ENCODE measurements at places on chromosomes 1 and 21.

- no peak for DNase-seq
Measured at GRCh38 chr1:75587692-75588091, 23.2 kb downstream of the SLC44A5 start.

- no peak for DNase-seq
Measured at GRCh38 chr1:71494163-71494562, 413.3 kb upstream of the ZRANB2 start.

GRCh38 chr1:208332774-208333126 is 88.6 kb upstream of the PLXNA2 start:
- DNase-seq = no peak

DNA sequence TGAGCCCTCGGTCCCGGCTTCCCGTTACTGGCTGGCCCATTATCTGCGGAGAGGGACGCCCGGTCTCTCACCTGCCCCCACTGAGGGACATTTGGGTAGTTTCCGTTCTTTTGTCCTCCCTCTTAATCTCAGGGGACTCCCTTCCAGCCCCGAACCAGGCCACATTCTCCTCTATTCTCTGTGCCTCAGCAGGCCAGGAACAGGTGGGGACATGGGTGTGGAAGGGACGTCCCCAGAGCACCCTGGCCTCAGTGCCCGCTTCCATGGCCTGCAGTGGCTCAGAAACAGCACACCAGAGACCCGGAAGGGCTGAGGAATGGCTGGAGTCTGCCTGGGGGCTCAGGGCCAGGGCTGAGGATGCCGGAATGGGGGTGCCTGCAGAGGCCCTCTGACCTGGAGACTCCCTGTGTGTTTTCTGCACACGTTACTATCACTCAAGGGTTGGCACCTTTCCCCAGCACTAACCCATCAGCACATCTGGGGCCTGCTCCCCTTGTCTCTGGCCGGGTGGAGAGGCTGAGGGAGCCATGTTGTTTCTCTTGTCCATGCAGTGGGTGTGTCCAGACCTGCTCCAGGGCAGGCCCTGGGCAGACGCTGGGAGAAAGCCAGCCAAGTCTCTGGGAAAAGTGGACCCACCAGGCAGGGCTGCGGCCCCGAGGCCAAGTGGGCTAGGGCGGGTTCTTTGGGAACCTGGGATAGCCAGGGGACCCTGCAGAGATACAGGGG is 10.0 kb upstream of the DNMT3L start:
- no peak for DNase-seq

DNA sequence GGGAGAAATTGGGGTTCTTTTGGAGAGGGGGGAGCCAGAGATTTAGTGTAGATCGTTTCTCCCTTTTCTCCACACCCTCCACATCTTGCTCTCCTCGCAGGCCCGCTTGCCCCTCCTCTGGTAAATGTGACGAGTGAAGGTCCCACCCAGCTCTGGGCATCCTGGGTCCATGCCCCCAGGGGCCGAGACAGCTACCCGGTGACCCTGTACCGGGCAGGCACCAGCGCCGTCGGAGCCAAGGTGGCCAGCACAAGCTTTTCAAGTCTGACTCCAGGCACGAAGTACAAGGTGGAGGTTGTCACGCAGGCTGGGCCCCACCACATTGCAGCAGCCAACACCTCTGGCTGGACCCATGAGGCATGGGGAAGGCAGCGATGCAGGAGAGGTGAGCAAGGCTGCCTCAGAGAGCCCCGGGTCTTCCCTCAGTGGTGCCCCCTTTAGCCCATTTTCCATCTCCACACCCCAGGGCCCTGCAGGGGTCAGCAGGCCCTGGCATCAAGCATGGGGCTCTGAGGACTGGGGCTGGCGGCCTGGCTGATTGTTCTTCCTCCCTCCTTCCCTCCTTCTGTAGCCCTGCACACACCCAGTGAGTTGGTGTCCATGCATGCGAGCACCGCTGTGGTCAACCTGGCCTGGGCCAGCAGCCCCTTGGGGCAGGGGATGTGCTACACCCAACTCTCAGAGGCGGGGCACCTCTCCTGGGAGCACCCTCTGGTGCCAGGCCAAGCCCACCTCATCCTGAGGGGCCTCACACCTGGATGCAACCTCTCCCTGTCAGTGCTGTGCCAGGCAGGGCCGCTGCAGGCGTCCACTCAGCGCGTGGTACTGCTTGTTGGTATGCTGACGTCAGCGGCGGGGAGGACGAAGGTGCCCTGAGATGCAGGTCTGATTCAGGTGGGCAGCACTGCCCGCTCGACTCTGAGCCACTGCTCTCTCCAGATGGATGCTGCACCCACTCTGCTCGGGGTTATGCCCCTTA is 16.4 kb upstream of the LGR6 start:
- DNase-seq = no peak

GRCh38 chr1:185317886-185318310 is 855 bp upstream of the IVNS1ABP start:
- no peak for DNase-seq

GRCh38 chr1:228041316-228041715 is 34.5 kb downstream of the WNT3A start:
- no peak for DNase-seq

- no peak for DNase-seq
Measured at GRCh38 chr1:154104433-154105082, 50.3 kb downstream of the NUP210L start.

GRCh38 chr1:62417351-62417999 is 19.4 kb upstream of the USP1 start:
- no peak for DNase-seq

- no peak for DNase-seq
Measured at GRCh38 chr21:46366561-46366960, 42.6 kb downstream of the PCNT start.

- no peak for DNase-seq
Measured at GRCh38 chr1:25906644-25907300, 553 bp upstream of the STMN1 start.

GRCh38 chr1:160879056-160879455 is 5.9 kb downstream of the ITLN1 start:
- no peak for DNase-seq

DNA sequence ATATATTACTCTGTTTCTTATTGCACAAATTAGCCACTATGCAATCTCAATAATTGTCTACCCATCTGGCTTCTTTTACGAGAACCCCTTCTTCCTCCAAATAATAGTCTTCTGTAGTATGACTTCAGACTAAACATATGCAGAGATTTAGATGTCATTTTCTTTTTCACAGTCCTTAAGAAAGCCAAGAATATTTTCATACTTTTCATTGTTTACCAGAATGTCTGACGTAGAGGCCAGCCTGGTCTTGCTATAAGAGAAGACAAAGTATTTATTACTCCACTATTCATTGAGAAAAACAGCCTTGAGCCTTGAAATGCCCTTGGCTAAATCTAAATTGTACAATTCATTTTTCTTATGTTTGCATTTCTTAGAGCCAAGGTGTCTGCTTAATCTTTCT is 714.9 kb upstream of the CXADR start:
- no peak for DNase-seq

GRCh38 chr1:10631811-10632593 is 157.3 kb downstream of the PEX14 start:
- no peak for DNase-seq

DNA sequence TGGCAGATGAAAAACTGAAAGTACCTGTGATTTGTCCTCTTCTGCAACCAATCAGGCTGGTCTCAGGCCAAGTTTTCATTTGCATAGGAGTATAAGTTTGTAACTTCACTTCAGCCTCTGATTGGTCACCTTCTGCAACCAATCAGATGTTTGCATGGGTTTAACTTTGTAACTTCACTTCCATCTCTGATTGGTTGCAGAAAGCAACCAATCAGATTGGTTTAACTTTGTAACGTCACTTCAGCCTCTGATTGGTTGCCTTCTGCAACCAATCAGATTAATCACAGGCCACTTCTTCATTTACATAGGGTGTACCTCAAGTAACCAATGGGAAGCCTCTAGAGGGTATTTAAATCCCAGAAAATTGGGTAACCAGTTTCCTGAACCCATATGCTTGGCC is 18.9 kb upstream of the TUT4 start:
- no peak for DNase-seq

- no peak for DNase-seq
Measured at GRCh38 chr1:67683316-67683715, 1.7 kb upstream of the GADD45A start.

DNA sequence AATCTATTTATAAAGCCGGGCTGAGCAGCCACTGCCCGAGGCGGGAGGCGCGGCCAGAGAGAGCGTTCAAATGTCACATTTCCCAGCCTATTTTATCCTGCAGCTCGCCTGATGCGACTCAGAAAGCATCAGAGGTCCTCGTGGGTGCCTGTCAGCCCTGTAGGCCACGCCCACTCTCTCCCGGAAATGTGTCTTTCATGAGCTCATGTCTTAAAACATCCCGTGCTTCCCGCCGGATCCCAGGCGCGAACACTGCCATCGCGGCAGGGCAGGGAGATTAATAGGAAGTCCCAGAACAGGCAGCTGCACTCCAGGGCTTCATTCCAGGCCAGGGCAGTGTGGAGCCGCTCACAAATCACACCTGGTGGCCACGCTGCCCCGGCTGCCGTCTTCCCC is 117.5 kb downstream of the PRDM16 start:
- no peak for DNase-seq

DNA sequence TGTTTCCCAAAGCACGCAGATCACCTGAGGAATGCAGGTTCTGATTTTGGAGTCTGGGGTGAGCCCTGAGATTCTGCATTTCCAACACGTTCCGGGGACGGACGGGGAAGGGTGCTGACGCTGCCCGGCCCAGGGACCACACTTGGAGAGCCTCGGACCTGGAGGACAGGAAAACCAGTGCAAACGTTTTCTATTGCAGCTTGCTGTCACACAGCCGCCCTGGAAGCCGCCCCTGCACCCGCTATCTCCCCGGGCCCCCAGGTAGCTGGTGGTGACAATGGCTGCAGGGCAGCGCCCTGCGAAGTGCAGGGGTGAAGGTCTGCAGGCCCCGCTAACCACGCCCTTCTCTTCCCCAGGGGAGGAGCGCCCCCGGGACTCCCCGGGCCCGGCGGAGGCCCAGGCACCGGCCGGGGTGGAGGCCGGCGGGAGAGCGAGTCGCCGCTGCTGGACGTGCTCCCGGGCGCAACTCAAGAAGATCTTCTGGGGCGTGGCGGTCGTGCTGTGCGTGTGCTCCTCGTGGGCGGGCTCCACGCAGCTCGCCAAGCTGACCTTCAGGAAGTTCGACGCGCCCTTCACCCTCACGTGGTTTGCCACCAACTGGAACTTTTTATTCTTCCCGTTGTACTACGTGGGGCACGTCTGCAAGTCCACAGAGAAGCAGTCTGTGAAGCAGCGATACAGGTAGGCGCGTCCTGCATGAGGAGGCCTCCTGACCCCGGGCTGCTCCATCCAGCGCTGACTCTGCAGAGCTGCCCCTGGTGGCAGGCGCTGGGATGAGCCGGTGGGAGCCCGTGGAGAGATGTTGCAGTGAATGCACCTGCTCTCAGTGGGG is 142.0 kb upstream of the COA6 start:
- no peak for DNase-seq

GRCh38 chr1:41020654-41021053 is 871 bp downstream of the SLFNL1 start:
- DNase-seq = no peak

DNA sequence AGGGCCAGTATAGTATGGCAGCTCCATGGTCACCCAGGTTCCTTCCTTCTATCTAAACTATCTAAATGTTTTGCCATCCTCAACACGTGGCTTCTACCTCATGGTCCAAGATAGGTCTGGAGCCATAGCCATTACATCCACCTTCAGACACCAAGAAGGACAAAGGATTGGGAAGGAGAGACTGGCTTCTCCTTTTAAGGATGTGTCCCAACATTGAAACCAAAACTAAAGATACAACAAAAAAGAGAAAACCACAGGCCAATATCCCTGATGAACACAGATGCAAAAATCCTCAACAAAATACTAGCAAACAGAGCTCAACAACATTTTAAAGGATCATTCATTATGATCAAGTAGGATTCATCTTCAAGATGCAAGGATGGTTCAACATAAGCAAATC is 24.8 kb downstream of the HSD11B1 start:
- DNase-seq = no peak

- no peak for DNase-seq
Measured at GRCh38 chr1:11321656-11322491, 48.9 kb downstream of the UBIAD1 start.

GRCh38 chr1:28853093-28853742 is 41.2 kb downstream of the OPRD1 start:
- DNase-seq = no peak

DNA sequence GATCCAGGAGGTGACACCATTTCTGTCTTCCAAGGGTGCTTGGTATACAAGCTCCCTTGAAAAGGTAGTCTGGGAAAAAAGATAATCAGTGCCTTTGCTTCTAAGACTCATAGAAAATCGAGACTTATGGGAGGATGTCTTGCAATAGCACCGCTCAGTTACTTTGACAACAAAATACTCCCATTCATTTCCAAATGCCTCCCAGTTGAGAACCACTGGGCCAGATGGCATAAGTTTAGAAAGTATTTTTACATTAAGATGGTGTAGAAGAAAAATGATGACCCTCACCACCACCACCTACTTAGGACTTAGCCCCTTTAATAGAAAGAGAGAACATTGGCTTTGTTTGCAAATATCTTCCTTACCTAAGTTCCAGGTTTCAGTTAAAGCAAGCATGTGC is 4.6 kb downstream of the TRMT13 start:
- DNase-seq = no peak

GRCh38 chr21:27448960-27449359 is 482.1 kb upstream of the ADAMTS5 start:
- DNase-seq = no peak

DNA sequence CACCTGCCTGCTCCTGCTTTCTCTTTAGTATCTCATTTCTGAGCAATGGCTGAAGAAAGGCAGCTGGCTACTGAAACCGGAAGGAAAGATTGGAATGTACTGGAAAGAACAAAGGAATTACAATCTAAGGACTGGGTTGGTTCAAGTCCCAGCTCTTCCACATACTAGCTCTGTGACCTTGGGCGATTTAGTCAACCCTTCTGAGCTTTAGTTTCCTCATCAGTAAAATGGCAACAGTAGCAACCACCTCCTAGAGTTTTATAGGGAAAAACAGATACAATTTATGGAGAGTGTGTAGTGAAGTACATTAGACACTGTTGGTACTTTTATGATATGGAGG is 158.8 kb downstream of the KAZN start:
- DNase-seq = no peak

GRCh38 chr1:228455715-228456114 is 31.5 kb upstream of the RNF187 start:
- no peak for DNase-seq

- no peak for DNase-seq
Measured at GRCh38 chr1:80593197-80593596, 1207.5 kb upstream of the ADGRL2 start.

DNA sequence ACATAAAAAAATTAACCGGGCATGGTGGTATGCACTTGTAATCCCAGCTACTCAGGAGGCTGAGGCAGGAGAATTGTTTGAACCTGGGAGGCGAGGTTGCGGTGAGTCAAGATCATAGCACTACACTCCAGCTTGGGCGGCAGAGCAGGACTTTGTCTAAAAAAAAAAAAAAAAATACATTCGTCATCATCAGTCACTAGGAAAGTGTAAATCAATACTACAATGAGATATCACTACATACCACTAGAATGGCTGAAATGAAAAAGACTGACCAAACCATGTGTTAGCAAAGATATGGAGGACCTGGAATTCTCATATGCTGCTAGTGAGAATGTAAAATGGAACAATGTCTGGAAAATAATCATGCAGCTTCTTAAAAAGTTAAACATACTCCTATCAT is 9.3 kb downstream of the SPATA45 start:
- DNase-seq = no peak
